ENCODE measurements at places on chromosomes 6 and 20.

DNA sequence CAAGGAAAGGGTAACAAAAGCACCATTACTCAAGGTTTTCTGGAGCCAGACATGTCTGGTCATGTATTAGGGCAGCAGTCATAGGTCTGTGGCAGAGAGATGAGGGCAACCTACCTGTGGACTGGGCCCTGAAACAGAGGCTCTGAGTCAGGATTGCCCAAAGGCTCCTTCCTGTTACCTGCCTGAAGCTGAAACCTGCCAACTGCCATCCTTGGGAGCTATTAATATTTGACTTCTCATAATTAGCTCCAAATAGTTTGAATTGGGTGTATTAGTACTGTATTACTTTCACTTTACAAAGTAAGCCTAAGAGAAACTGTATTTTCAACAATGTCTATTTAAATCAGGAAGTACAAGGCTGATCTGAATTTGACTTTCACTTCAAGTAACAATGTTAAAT, 72.0 kb upstream of the TBX18 start:
- DNase-seq = no peak

DNA sequence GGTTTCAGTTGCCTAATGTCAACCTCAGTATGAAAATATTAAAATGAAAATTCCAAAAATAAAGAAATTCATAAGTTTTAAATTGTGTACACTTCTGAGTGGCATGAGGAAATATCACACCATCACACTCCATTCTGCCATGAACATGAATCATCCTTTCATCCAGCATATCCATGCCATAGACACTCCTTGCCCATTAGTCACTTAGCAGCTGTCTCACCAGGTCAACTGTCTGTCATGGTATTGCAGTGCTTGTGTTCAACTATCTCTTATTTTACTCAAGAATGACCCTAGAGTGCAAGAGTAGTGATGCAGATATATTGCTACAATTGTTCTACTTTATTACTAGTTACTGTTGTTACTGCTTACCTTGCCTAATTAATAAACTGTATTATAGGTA, 712.4 kb downstream of the EPHA7 start:
- DNase-seq = no peak

DNA sequence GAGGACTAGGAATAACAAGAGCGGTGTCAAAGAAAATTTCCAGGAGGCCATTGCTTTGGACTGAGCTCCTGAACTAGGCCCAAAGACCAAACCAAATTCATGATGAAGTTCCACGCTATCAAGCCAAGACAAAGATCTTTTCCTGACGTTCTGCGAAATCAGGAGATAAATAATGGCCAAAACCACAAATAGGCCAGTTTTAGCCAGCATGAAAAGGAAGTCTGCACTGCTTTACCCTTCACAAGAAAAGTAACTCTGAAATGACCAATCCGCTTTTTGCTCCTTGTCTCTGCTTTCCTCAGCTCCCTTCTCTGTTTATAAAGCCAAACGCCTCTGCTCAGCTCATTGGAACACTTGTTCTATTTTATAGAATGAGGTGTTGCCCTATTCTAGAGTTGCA, 6.7 kb downstream of the NCOA5 start:
- DNase-seq = no peak

GRCh38 chr6:91105532-91105931, 518.7 kb upstream of the MAP3K7 start:
- no peak for DNase-seq

DNA sequence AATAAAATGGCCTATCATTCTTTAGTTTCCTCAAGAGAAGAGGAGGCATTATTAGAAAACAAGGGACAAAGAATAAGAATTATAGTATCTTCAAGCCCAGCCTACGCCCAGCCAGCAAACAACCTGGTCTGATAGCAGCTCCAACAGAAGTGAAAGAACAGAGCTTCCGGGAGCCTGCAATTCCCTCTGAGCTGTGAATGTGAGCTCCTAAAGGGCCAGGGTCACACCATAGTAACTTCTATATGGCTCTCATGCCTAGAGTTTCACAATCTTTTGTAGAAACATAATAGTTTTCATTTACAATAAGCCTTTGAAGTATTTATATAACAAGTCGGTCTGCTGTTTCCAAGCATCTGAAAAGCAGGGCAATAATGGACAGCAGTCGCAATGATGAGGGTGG, 116.5 kb downstream of the SMLR1 start:
- no peak for DNase-seq

- no peak for DNase-seq
Measured at GRCh38 chr6:14517516-14518105, 400.0 kb downstream of the CD83 start.

- DNase-seq = no peak
Measured at GRCh38 chr6:42165016-42165415, 8.1 kb upstream of the GUCA1A start.

- no peak for DNase-seq
Measured at GRCh38 chr6:134217798-134218140, 100.1 kb downstream of the SGK1 start.

- DNase-seq = no peak
Measured at GRCh38 chr20:18567739-18568091, 483 bp downstream of the SMIM26 start.

DNA sequence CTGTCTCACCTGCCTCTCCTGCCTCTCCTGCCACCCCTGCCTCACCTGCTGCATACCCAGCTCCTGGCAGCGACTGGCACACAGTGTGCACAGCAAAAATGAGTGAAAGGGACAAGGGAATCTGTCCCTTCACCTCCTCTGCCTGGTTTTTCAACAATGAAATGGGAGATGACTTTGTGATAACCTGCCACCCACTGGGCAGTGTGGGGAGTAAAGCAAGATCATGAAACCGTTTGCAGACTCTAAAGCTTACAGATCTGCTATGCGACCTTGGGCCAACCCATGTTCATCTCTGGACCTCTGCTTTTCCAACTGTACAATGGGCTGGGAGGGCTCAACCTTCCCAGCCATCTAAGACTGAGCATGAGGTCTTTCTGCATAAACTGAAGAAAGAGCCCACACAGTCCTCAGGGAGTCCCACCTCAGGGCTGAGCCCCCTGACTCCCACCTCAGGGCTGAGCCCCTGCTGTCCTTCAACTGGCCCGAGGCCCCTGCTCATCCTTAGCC, 81.1 kb downstream of the RIPOR3 start:
- DNase-seq = no peak

DNA sequence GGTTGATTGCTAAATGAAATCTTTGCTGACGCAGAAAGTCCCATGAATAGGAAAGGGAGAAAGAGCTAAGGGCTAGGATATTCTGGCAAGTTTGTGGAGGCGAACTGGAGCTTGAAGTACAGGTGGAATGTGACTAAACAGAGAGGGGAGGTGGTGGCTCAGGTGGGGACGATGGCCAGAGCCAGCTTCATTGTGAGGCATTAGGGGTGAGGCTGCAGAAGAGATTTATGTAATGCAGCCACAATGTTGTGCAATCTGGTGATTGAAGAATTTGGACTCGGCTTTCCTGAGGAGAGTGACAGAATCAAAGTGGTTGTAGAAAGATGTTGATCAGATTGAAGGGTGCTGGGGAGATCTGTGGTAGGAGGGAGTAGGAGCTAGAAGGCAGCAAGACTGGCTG, 42.9 kb upstream of the SPACA1 start:
- no peak for DNase-seq

DNA sequence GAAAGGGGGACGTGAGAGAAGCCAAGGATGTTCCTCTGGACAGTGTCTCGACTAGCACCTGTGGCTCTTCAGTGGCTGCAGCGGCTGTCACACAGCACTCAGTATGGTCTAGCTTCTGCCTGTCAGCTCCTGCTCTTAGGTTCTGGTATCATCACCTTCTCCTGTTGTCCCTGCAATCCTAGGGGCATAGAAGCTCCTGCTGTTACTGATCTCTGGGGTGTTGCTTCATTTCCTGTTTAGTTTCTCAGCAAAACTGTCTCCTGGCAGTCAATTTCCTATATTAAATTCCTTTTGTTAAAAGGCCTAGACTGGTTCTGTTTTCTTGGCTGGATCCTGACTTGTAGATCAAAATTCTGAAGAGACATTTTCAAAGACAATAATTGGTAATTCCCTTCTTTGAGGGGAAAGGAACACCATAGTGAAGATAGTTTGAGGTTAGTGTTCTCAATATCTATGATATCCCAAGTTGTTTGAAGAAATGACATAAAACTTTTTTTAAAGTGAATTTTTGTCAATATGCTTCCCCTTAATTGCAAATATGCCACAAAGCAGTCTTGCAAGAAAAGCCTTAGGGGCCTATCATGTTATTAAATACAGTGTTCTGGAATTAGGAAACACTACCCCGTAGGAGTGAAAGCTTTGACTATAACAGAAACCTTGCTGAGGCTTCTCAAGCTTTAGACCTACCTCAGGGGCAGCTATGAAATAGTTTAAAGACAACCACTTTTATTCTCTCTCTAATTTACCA, 148.5 kb downstream of the KIF6 start:
- no peak for DNase-seq

DNA sequence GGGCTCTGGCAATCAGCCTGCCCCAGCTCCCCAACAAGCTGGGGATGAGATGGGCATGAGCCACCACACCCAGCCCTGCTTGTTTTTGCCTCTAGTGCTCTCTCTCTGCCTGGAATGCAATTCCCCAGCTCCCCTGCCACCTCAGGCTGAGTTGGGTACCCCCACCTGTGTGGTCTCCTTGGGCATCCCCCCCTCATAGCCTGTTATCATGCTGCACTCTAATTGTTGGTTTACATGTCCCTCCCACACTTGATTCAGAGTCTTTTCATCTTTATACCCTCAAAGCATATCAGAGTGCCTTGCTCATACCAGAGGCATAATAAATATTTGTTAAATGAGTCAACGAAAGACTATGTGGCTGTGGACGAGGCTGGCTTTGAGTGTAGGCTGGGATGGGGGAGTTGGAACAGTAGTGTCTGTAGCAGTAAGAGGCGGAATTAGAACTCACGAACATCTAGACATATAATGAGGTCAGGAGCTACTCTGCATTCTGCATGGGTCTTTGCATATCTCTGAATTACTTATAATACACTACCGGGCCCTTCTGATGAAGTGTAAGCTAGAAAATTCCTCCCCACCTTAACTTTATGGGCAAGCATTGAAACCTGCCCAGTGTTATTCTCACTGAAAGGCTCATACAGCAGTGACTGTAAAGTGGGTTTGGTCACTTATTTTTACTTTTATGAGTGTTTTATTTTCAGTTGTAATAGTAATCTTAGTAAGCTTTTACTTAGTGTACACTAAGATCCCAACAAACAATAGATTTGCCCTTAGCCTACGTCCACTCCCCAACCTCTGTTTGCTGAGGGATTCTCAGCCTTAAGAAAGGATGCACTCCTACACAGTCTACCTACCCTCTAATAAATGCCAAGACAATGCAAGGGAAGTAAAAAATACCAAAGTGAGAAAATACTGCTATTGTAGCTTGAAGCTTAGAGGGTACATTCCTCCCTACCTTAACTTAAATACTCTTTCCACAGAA, 58.7 kb downstream of the EDN1 start:
- no peak for DNase-seq

DNA sequence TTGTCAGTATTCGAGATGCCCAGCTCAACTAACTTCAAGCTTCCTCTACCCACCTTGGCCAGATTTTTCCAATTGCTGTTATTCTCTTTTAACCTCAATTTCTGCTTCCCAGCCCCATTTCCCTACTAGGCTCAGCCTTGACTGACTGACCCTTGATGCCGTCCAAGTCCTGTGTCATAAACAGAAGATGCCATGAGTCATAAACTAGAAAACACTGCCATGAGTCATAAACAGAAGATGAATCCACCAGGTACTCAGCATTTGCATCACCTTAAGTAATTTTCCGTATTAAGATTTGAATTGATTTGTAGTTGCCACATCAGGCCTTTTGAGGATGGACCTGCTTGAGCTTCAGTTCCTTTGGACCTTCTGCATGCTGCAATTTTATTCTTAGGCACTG, 123.8 kb downstream of the FAM83B start:
- no peak for DNase-seq

DNA sequence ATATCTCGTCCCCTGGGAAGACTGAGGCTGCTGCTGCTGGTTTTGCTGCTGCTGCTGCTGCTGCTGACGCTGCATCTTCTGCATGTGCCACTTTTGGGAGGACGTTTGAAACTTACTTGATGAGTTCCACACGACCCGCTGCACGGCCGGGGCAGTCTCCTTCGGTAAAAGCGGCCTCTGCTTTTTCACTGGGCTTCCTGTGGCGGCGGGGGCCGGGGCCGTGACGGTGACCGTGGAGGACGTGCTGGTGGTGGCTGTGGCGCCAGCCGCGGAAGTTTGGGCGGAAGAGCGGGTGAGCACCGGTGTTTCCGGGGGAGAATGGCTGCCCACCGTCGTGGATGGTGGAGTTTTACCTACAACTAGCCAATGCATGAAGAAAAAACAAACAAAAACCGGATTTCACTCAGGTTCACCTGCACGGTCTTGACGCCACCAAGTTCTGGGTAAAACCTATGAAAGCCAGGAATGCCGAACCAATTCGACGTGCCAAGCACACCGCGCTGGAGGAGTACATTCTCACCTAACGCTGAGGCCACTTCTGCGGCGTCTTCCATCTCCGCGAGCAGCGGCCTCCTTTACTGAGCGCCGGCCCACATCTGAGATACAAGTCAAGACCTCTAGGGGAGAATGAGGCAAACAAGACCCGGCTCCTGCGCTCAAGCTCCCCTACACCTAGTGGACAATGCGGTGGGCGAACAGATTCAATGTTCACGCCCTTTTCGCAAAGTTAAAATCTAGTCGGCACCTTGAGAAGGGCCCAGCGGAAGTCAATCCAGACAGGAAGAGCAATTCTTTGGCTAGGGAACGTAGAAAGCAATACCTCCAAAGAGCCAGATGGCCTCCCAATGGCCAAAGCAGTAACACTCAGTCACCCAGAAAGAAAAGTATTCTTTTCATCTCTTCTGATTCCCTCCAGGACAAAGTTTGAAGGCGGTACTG, 117.5 kb downstream of the ZMYND8 start:
- DNase-seq = no peak

GRCh38 chr6:100376103-100376502, 88.6 kb downstream of the SIM1 start:
- no peak for DNase-seq

GRCh38 chr6:37142050-37142614, 27.8 kb upstream of the PIM1 start:
- no peak for DNase-seq

- no peak for DNase-seq
Measured at GRCh38 chr20:3565851-3566250, 95.0 kb downstream of the ATRN start.

DNA sequence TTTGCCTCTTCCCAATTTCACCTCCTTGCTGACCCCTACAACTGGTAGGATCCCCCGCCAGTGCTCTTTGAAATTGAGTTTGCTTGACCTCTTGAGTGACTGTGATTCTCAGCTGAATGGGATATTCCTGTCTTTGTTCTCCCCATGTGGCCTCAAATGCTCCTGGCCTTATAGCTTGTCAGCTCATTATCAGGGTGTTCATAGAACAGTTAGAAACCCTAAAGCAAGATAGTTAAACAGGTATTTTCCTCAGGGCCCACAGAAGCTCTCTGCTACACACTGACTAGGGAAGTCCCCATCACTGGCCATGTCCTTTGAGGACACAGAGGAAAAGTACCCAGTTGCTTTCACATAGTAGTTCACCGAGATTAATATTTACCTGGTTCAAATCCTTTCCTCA, 211.5 kb upstream of the DTNBP1 start:
- no peak for DNase-seq

- peak; percentile 97 for DNase-seq
Measured at GRCh38 chr20:266596-267562, 9.4 kb downstream of the DEFB132 start.

- no peak for DNase-seq
Measured at GRCh38 chr6:137519629-137520176, 25.5 kb upstream of the OLIG3 start.

All from NCI-H1417 (cell line).